Lower leg skin (tissue), 4 donors: ENCODE measurements at places on chromosomes 11 and 22. TPM values are rescaled to one million over a fixed set of nuclear protein-coding genes. Genes with fewer than 3 reads are reported as not detected.

Gene HEPHL1
- total RNA-seq: 0.04 TPM

Gene ARHGAP20
- 1.9 TPM for total RNA-seq

Gene TRIM48
- not detected for total RNA-seq

Gene CST6
- total RNA-seq: 1,577 TPM

Gene ACRV1
- not detected for total RNA-seq

Gene APOBEC3C
- total RNA-seq: 6.1 TPM

Gene APOBEC3B
- total RNA-seq: 2.4 TPM

Gene C1QTNF5
- total RNA-seq: 14.3 TPM

Gene SYNGR1
- 51.3 TPM for total RNA-seq

Gene DEUP1
- total RNA-seq: not detected

Gene ANO1
- 55.1 TPM for total RNA-seq

Gene OR52H1
- not detected for total RNA-seq

Gene MMP1
- total RNA-seq: not detected

Gene TRIM6
- total RNA-seq: 2.7 TPM

Gene HTR3A
- not detected for total RNA-seq

Gene FERMT3
- 5.1 TPM for total RNA-seq

Gene PHF21B
- total RNA-seq: not detected

Gene SLC35F2
- total RNA-seq: 32.7 TPM

Gene NPAS4
- not detected for total RNA-seq

Gene GP1BB
- total RNA-seq: 39.8 TPM

Gene C11orf91
- not detected for total RNA-seq

Gene FOLR3
- 0.52 TPM for total RNA-seq

Gene MMP27
- 1.7 TPM for total RNA-seq

Gene OR51I1
- not detected for total RNA-seq

Gene AHNAK
- total RNA-seq: 1,565 TPM

Gene OR2AG1
- not detected for total RNA-seq

Gene PLA2G3
- 10.9 TPM for total RNA-seq

Gene OR10A2
- not detected for total RNA-seq

Gene CSRP3
- total RNA-seq: not detected

Gene SMC1B
- not detected for total RNA-seq

Gene GAL3ST3
- total RNA-seq: not detected

Gene MRE11
- total RNA-seq: 11.7 TPM

Gene INTS4
- total RNA-seq: 17.9 TPM

Gene SH3BP1
- 83.3 TPM for total RNA-seq

Gene ZNRD2
- 41.9 TPM for total RNA-seq
